ENCODE measurements at places on chromosomes 2 and 18. TPM values are rescaled to one million over a fixed set of nuclear protein-coding genes. Genes with fewer than 3 reads are reported as not detected.

The OTOS gene
- not detected for total RNA-seq

The TSHZ1 gene
- 21.5 TPM for total RNA-seq

The APCDD1 gene
- total RNA-seq: not detected

The SCYGR5 gene
- not detected for total RNA-seq

The METTL8 gene
- total RNA-seq: 9.7 TPM

The CHMP1B gene
- total RNA-seq: 64.4 TPM

The RAPGEF4 gene
- 0.73 TPM for total RNA-seq

The MRPL44 gene
- 40.0 TPM for total RNA-seq

The RESP18 gene
- total RNA-seq: not detected

Data from CD4-positive, alpha-beta T cell (primary cell).